ENCODE measurements at places on chromosomes 1 and 21.
A peak's percentile ranks its signal among the peaks of the same experiment; 100 is the strongest.

DNA sequence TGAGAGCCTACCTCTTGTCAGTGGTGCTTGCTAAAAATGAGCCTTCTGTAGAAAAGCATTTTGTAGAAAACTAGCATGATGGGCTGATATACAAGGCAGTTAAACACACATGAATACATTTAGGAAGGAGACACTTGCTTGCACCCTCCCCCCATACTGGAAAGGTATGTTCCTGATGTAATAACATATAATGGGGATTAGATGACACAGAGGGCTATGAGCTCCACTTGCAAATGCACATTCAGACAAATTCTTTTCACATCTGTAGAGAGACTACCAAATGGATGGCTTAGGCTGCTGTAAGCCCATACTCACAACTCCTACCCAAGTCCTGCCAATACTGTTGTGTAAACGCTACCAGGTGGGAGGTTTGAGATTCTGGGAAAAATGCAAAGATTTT, 634.0 kb downstream of the SMYD3 start:
- no peak for DNase-seq

DNA sequence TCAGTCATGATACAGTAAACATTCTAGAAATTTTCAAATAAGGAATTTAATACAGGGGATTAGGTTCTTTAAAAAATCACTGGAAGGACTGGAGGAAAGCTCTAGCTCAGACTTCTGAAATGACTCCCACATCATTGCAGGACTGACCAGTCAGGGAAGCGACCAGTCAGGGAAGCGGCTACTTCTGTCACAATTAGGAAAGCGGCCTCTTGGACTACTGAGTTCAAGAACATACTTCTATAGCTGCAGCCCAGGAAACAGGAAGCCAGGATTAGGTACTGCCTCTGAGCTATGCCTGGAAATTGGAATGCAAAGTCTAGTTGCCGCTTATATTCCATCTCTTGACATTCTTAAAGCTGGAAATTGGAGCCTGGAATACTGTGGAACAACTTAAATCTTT, 45.5 kb downstream of the USP25 start:
- DNase-seq: no peak

- no peak for DNase-seq
Measured at GRCh38 chr1:18823438-18823837, 36.0 kb downstream of the TAS1R2 start.

GRCh38 chr21:33769057-33769456, 126.8 kb downstream of the ITSN1 start:
- no peak for DNase-seq

GRCh38 chr1:244089561-244089960, 38.5 kb downstream of the ZBTB18 start:
- DNase-seq: no peak

GRCh38 chr21:33642896-33643657, 776 bp downstream of the ITSN1 start:
- DNase-seq: peak; percentile 13

DNA sequence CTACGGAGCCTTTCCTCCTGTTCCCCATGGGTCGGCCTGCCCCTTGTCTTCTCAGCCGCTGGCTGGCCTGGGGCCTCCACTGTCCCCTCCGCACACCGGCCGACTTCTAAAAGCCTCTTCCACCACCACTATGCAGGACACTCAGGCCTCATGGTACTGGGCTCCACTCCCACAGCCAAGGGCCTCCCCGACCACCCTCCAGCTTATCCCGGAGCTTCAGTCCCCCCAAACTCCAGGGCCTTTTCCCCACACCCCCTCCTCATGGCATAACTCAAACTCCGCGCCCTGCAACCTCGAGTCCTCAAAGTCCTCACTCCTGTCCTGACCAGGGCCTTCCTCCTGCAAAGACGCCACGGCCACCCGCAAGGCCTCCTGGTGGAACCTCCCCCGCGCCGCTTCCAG, 2.0 kb downstream of the LRRC41 start:
- no peak for DNase-seq

- no peak for DNase-seq
Measured at GRCh38 chr1:5693568-5693967, 298.7 kb downstream of the NPHP4 start.

DNA sequence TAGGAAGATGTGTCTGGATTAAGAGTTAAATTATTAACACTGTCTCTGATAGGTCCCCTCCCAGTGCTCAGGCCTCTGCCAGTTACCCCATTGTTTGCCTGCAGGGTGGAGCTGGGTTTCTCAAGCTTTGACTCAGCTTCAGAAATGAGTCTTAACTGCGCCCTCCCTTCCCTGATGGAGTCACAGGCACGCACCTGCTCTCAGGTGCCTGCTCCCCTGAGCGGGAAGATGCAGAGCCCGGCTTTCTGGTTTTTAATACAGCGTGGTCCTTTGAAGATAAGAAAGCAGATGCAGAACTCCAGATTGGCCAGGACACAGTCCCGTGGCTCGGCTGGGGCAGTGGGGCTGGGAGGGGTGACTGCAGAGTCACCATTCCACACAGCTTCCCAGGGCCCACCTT, 3.2 kb upstream of the SPRR4 start:
- DNase-seq: no peak

GRCh38 chr1:3459940-3460671, 5.6 kb downstream of the ARHGEF16 start:
- no peak for DNase-seq

DNA sequence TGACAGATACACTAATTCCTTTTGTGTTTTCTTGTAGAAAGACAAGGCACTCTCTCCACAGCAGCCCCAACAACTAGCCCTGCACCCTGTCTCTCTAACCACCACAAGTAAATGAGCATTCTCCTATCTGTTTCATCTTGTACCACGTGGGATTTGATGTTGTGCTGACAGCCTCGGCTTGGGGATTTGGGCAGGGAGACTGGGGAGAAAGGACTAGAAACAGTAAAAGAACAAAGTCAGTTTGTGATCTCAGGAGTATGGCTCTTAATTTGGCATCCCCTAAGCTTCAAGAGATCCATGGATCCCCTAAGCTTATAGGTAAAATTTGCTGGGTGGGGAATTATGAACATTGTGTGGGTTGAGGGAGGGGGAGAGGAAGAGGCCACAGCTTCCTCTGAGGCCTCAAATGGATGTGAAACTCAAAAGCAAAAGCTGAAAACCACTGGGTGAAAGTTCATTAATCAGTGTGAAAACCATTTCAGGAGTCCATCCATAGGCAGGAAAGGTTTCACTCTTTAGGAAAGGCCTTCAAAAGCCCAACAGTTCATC, 3.1 kb downstream of the C1orf162 start:
- peak; percentile 57 for DNase-seq

GRCh38 chr1:166155108-166155507, 11.7 kb downstream of the FAM78B start:
- no peak for DNase-seq

- DNase-seq: no peak
Measured at GRCh38 chr1:169514566-169515270, 29.0 kb upstream of the SLC19A2 start.

DNA sequence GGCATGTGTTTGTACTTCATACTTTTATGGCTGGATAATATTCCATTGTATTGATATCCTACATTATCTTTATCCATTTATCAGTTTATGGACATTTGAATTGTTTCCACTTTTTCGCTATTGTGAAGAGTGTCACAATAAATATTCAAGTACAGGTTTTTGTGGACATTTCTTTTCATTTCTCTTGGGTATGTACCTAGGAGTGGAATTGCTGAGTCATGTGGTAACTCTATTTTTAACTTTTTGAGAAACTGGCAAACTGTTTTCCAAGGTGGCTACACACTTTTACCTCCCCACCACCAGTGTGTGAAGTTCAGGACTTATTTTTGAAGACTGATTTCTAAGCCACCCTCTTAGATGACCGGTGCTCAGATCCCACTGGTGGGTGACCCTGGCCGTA, 39.0 kb upstream of the DSCAM start:
- no peak for DNase-seq

GRCh38 chr1:88237058-88237457, 447.0 kb upstream of the PKN2 start:
- no peak for DNase-seq

DNA sequence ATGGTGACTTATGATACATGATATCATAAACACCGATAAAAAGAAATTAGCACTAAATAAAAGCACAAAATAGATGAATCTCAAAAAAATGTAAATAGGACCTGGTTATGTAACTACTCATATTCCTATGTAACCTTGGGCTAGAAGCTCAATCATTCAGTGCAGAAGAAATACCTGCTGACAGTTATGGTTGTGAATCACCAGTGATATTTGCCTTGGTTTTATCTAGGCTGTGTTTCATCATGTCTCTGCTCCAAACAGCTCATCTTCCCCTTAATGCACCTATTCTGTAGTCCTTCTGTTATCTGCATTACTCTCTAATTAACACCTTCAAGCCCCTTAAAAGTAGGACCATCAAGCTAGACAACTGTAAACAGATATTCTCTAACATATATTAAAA, 16.3 kb upstream of the PIGC start:
- no peak for DNase-seq

DNA sequence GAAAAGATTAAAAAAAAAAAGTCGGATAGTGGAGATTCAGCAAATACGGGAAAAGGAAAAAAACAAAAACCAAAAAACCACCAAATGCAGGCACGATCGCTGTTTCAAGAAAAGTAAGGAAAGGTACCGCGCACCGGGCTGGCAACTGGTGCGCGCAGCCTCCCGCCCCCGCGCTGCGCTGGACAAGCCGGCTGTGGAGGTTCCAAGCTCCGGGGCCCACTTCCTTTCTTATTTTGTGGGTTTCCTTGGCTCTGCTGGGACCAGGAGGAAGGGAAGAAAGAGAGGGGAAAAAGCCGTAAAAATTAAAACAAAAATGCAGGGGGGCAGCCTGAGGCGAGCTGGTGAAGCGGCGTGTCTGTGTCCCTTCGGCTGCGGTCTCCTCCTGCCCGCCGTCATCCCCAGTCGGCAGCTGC, 233 bp downstream of the ADAMTS5 start:
- DNase-seq: no peak

GRCh38 chr1:184624626-184625025, 130.0 kb downstream of the EDEM3 start:
- no peak for DNase-seq

DNA sequence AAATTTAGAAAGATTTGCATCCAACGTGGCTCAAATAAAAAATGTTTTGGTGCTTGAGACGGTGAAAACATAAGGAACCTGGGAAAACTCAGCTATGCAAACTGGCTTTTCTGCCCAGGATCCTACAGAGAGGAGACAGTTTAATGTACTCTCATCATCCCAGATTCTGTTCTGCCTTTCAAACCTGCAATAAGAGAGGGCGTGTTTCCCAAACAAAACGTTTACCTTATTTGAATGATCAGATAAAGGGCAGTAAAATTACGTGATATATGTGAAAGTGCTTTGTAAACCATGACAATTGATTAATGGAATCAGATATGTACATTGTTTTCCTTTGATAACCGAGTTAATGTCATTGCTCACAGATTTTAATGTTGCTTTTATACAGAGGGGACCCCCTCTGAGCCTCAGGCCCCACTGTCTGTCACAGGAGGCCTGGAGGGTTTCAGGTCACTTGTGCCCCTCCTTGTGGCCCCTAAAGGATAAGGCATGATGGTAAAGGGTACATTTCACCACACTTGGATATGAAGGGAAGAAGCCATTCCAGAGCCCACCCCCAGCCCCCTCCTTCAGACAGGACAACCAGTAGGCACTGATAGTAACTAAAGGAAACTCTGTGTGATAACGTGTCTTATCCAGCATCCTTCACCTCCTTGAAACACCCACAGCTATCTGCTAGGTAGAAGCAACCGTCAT, 157.6 kb downstream of the EDEM3 start:
- DNase-seq: no peak

DNA sequence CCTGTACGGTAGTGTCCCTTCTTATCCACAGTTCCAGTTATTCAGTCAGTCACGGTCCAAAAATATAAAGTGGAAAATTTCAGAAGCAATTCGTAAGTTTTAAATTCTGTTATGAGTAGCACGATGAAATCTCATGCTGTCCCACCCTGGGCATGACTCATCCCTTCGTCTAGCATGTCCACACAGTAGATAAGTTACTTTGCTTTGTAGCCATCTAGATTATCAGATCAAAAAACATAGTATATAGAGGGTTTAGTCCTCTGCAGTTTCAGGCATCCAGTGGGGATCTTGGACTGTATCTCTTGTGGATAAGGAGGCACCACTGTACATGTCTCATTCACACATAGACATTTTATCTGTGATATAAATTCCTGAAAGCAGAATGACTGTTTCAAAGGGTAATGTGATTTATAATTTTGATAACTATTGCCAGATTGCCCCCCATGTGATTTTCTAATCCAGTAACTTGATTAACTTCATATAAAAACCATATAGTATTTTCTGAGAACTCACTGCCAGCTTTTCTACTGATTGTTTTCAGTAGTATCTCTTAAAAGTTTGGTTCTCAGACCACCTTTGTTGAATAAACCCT, 143.3 kb downstream of the DYRK1A start:
- DNase-seq: no peak

GRCh38 chr1:28642056-28642846, 616 bp downstream of the TAF12 start:
- no peak for DNase-seq

- DNase-seq: no peak
Measured at GRCh38 chr1:239817276-239817675, 274.4 kb upstream of the FMN2 start.

- DNase-seq: no peak
Measured at GRCh38 chr1:74715236-74715502, 17.7 kb downstream of the CRYZ start.

DNA sequence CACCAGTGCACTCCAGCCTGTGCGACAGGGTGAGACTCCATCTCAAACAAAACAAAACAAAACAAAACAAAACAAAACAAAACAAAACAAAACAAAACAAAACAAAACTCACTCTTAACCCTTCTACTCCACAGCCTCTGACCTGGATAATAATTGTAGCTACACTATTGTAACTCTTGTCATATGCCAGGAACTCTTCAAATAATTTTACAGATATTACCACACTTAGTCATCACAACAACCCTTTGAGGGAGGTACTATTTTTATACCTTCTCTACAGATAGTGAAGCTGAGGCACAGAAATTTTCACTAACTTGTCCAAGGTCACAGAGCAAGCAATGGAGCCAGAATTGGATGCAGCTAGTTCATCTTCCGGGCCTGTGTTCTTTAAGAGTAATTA, 547.8 kb downstream of the ADGRL2 start:
- DNase-seq: no peak

GRCh38 chr1:30920827-30921226, 12.3 kb upstream of the SDC3 start:
- DNase-seq: no peak

- no peak for DNase-seq
Measured at GRCh38 chr1:94544706-94545490, 3.3 kb upstream of the F3 start.

- no peak for DNase-seq
Measured at GRCh38 chr1:97943354-97943753, 22.5 kb upstream of the DPYD start.

- DNase-seq: peak; percentile 87
Measured at GRCh38 chr1:26582836-26583460, 53.4 kb downstream of the RPS6KA1 start.
